ENCODE measurements at places on chromosomes 11 and 22.

GRCh38 chr11:128928400-128928799 lies 14.3 kb downstream of the TP53AIP1 start:
- H3K27ac ChIP-seq = no peak overlapping the region
- H3K4me3 ChIP-seq = no peak overlapping the region
- H3K4me1 ChIP-seq = no peaks in the 10 kb centered on the region
- no peaks in the 10 kb centered on the region for H3K36me3 ChIP-seq
- H3K27me3 ChIP-seq = no peaks in the 10 kb centered on the region
- no peak for DNase-seq

DNA sequence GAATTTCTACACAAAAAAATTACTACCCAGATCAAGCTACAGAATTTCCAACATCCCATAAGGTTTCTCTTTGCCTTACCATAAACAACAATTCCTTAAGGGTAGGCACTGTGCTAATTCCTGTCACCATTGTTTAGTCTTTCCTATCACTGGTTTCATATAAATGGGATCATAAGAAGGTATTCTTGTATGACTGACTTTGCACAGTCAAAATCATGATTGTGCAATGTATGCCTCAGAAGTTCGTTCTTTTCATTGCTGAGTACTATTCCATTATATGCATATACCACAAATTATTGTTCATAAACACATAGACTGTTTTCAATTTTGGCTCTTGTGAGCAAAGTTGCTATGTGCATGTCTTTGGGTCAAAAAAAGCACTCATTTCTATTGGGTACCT lies 611.6 kb upstream of the CADM1 start:
- DNase-seq = no peak
- no peak overlapping the region for H3K4me3 ChIP-seq
- H3K36me3 ChIP-seq = no peaks in the 10 kb centered on the region
- H3K27ac ChIP-seq = no peak overlapping the region
- H3K4me1 ChIP-seq = no peaks in the 10 kb centered on the region

DNA sequence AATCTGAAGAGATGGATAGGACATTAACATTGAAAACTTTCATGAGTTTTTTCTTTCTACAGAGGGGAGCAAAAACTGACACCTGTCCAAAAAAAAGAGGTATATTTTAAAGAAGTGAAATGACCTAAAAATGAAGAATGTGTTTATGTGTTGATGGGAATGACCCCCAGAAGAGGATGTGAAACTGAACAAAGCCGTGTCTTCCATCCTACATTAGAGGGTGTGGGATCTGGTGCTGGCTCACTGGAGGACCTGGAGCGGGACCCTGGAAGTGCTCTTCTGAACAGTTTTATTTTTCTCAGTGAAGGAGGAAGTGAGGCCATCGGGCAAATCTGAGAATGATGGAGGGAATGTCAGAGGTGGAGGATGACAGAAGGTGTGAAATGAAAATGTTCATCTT lies 470.1 kb downstream of the NTM start:
- H3K27ac ChIP-seq = no peak overlapping the region
- no peaks in the 10 kb centered on the region for H3K4me1 ChIP-seq
- no peaks in the 10 kb centered on the region for H3K27me3 ChIP-seq
- H3K4me3 ChIP-seq = no peak overlapping the region
- no peak for DNase-seq

GRCh38 chr22:23192558-23192957 lies 12.2 kb downstream of the BCR start:
- peaks cover 10% of the 10 kb centered on the region for H3K36me3 ChIP-seq
- H3K4me3 ChIP-seq = no peak overlapping the region
- H3K27ac ChIP-seq = no peak overlapping the region
- peaks cover 33% of the 10 kb centered on the region for H3K4me1 ChIP-seq
- no peaks in the 10 kb centered on the region for H3K27me3 ChIP-seq

- H3K4me1 ChIP-seq = no peaks in the 10 kb centered on the region
- H3K27ac ChIP-seq = no peak overlapping the region
- H3K4me3 ChIP-seq = no peak overlapping the region
- H3K27me3 ChIP-seq = peaks cover 9% of the 10 kb centered on the region
These were observed 32.1 kb upstream of the TPBGL start for GRCh38 chr11:75208446-75208845.

GRCh38 chr11:68930991-68931855 lies 27.5 kb downstream of the IGHMBP2 start:
- peaks cover 98% of the 10 kb centered on the region for H3K36me3 ChIP-seq
- H3K27ac ChIP-seq = no peak overlapping the region
- no peak for DNase-seq

GRCh38 chr11:60169264-60169915 lies 13.5 kb downstream of the MS4A6A start:
- no peaks in the 10 kb centered on the region for H3K36me3 ChIP-seq

- H3K4me3 ChIP-seq = no peak overlapping the region
- peak; percentile 11 for DNase-seq
- H3K36me3 ChIP-seq = no peaks in the 10 kb centered on the region
- H3K27me3 ChIP-seq = no peaks in the 10 kb centered on the region
- H3K4me1 ChIP-seq = no peaks in the 10 kb centered on the region
These were observed 582.9 kb downstream of the BRD1 start for GRCh38 chr22:49244466-49245420.

- no peaks in the 10 kb centered on the region for H3K4me1 ChIP-seq
- no peak overlapping the region for H3K4me3 ChIP-seq
- H3K27ac ChIP-seq = no peak overlapping the region
- DNase-seq = no peak
These were observed 15.7 kb downstream of the SLC5A1 start for GRCh38 chr22:32058656-32059260.

- no peak overlapping the region for H3K4me3 ChIP-seq
- H3K27ac ChIP-seq = no peak overlapping the region
- H3K27me3 ChIP-seq = no peaks in the 10 kb centered on the region
- DNase-seq = no peak
- peaks cover 4% of the 10 kb centered on the region for H3K4me1 ChIP-seq
These were observed 19.4 kb downstream of the KREMEN1 start for GRCh38 chr22:29092243-29092642.

Measured in tibial artery (tissue), 4 donors.